CD4-positive, alpha-beta T cell treated with Interferon gamma for 1 hour (primary cell): ENCODE measurements at places on chromosomes 2 and 18.
A peak's percentile ranks its signal among the peaks of the same experiment; 100 is the strongest.

DNA sequence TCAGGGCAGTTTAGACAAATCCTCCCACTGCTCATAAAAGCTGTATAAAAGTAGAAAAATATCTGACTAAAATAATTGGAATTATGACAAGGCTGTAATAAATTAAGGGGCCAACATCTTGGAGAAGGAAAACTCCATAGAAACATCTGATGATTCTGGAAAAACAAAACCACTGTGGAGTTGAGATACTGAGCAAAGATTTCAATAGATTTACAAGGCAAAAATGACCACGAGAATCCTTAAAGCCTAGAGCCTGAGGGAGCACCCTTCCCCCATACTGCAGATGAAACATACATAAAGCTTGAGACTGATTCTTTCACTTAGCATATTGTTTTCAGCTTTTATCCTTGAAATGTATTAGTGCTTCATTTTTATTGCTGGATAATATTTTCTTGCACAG lies 286.4 kb upstream of the MMADHC start:
- no peak for DNase-seq

DNA sequence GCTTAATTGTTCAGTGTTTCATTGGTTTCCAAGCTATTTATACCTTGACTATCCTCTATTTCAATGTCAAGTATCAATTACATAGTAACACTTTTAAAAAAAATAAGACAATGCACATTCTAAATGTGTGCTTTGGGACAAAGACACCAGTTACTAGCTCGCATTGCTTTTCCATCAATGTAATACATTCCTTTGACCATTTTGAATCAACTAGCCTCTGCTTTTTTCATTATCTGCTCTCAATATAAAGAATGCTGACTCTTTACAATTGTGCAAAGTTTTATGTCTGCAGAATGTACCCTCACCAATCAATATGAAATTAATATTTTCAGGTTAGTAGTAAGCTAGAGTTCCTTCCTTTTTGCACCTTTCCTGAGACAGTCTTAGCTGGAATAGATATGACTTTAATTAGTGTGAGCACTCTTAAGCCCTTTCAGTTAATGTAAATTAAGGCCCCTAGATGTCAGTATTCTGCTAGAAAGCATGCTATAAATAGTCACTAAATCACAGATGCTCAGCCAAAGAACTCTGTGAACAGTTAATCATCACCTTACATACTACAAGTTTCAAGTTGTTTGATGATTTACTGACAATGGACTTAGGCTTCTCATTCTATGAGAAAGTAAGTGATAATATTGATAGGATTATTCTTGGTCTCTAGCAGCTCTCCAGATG lies 413.6 kb downstream of the PTH2R start:
- no peak for DNase-seq

GRCh38 chr2:99812426-99812825 lies 322.6 kb upstream of the REV1 start:
- no peak for DNase-seq

DNA sequence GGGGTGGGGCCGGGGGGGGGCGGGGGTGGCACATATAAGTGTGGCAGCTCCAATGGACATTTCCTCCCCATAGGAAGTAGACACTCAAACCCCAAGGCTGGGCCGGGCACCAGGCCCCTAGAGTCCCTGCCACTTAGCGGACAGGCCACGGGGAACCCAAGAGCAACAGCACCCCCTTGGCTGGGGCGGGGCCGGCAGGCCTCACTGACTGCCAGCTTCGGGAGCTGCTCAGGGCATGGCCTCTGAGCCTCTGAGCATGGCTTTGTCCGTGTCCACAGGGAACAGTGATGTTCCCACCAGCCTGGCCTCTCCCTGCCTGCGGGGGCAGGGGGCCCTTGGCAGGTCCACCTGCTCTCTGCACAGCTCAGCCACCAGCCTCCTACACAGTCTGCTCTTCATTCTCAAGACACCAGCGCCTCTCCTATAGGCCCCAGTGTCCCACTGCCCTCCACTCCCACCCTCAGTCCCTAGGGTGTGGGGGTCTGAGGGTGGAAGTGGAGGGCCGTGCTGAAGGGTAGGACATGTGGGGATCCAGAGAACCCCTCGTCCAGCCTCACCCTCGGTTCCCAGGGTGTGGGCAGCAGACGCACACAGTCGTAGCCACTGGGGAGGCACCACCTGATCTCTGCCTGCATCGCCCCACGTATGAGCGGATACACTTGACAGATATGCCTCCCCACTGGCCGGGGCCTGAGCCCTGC lies 106.7 kb downstream of the FAM210A start:
- no peak for DNase-seq

- no peak for DNase-seq
Measured at GRCh38 chr2:109396202-109397180, 217.3 kb downstream of the SEPTIN10 start.

DNA sequence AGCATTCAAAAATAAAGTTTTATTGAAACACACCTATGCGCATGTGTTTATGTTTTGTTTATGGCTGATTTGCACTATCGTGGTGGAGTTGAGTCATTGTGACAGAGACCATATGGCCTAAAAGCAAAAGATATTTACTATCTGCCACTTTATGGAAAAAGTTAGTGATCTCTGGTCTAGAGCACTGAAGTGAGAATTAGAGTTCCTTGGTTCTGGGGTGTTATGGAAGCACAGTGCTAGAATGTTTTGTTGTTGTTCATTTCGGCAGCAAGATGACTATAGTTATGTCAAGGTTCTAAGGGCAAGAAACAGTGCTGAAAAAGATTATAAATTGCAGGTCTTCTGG lies 416.5 kb downstream of the SLC4A3 start:
- no peak for DNase-seq

GRCh38 chr2:37394796-37395555 lies 50.5 kb downstream of the QPCT start:
- DNase-seq: no peak

DNA sequence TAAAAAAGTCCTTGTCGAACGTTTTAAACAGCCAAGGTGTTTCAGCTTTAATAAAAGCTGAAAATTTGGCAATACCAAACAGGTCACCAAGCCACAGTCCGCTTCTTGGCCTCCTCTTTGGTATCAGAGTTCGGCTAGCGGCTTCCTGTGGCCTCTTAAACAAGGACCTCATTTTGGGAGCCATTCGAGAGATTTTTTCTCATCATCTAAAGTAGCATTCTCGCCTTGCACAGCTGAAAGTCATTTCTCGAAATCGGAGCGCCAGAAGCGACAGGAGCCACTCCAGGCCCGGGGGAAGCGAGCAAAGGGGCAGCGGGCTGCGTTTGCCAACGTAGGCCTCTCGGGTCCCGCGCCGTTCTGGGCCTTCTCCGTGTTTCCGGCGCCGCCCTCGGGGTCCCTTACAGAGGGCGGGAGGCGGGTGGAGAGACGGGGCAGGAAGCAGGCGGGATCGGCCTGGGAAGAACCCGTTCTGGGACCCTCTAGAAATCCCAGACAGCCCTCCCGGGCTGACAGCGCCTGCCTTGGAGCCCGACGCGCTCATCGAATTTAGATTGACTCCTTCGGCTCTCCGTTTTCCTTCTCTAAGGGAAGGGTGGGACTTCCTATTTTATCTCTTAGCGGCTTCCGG lies 522 bp upstream of the ZNF407 start:
- DNase-seq: peak; percentile 60

GRCh38 chr2:216346781-216347180 lies 25.5 kb downstream of the MARCHF4 start:
- DNase-seq: no peak

DNA sequence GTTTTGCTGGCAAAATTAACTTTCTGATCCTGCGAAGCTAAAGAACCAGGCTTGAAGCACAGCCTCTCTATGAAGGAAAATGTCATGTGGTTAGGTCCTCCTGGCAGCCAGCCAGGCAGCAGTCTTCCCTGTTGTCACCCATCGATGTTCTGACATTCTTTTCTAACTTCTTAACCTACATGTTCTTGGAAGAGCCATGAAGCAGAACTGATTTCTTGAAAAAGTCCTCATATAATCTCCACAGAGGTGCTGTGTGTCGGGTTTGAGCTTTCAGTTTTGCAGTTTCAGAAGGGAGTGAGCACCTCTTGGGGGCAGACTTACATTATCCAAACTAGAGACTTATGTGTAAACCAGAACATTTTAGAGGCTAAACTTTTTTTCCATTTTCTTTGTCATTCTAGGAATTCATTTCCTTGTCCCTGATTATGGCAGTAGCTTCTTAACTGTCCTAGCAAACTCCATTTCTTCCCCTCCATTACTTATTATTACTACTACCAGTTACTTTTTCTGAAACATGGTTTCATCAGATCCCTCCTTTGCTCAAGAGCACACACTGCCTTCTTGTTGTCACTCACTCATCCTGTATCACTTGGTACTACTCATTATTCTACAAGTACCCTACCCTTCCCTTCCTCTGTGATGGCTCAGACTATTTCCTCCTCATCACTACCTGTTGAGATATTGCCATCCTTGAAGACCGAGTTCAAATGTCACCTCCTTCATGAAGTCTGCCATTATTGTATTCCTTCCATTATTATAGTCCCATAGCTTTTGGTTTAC lies 31.1 kb downstream of the DOK1 start:
- DNase-seq: no peak

DNA sequence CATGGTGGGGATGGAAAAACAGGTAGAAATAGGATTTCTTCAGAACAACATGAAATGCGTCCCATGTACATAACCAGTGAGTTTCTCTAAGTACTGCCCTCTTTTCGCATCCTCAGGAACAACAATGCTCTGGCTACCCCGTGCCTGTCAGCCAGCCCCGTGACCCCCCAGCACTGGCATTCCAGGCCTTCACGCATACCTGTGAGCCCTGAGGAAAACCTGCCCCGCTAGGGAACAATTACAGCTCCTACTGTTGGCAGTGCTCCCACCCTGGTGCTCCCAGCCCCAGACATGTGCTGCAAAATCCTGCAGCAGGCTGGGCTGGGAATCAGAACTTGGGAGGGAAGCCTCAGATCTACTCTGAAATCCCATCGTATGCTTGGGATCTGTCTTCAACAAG lies 9.1 kb downstream of the SMAD7 start:
- DNase-seq: no peak

- no peak for DNase-seq
Measured at GRCh38 chr2:77725045-77725444, 202.9 kb upstream of the LRRTM4 start.

DNA sequence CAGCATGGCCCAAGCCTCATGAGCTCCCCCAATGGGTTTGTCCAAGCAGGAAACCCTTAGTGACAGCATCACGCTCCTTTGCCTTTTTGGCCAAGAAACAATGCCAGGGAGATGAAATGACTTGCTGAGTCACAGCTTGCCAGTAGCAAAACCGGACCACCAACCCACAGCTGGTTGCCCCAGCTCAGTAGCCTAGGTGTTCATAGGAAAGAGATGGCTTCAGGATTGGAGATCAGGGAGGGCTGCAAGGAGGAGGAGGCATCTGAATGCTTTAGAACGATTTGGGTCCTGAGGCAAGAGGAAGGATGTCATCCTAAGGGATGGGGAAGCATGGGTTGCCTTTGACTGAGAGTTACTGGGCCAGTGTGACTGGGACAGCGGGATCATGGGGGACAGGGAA lies 116.7 kb downstream of the CELF4 start:
- DNase-seq: no peak

DNA sequence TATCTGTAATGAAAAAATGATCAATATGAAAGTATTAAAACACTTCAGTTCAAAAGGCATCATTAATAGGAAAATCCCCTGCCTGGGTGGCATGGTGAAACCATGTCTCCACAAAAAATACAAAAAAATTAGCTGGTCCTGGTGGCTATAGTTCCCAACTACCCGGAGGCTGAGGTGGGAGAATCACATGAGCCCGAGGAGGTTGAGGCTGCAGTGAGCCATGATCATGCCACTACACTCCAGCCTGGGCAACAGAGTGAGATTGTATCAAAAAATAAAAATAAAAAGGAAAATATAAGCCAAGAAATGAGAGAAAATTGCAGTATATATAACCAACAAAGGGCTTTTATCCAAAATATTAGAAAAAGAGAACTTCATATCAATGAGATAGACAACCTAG lies 71.6 kb upstream of the MYCN start:
- no peak for DNase-seq

DNA sequence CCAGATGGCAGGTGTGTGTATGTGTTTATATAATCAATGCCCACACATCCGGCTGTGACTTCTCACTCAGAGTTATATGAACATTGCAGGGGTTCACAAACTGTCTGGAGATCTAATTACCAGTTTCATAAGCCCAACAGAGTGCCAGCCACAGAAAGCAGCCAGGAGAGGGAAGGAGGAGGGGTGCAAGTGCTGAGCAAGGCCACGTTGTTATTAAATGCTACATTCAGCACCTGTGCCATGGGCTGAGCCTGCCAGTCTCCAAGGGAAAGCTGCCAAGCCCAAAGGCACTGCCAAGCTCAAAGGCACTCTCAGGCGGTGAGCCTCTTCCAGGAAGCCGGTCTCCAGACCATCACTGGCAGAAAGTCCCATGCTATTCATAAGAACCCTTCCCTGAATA lies 17.4 kb downstream of the XDH start:
- DNase-seq: no peak

- DNase-seq: no peak
Measured at GRCh38 chr2:220855296-220855695, 716.8 kb downstream of the EPHA4 start.

- no peak for DNase-seq
Measured at GRCh38 chr2:205937211-205937610, 148.8 kb downstream of the INO80D start.

DNA sequence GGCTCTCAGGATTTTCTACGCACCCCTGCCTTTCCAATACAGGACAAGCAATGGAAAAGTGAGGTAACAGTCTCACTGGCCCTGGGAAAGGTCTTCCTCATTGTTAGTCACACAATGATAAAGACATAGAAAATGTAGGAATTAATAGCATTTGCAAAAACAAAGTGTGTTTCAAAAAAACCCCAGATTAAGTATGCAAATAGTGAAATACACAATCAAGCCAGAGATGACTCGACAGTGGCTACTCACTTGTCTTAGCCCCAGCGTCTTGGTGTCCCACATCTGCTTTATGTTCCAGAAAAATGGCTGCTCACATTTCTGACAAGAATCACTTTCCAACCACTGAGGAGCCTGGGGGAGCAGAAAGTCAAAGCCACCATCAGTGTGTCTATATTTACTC lies 47.0 kb upstream of the AP1S3 start:
- no peak for DNase-seq

GRCh38 chr2:112092286-112093041 lies 37.4 kb downstream of the TMEM87B start:
- no peak for DNase-seq

DNA sequence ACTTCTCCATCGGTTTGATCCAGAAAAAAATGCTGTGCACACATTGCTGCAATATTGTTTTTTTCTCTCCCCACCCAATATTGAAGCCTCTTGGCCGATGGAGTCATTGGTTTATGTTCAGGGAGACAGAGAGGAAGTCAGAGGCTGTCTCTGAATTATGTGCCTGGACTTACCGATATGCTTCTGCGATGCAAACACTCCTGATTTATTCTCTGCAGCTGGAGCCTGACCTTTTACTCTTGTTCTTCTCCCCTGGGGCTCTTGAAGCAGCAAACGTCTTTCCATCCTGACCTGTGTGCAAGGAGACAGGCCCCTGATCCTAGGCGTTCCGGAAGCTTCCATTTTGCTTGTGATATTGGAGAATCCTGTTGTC lies 99.6 kb downstream of the PTGR3 start:
- no peak for DNase-seq

DNA sequence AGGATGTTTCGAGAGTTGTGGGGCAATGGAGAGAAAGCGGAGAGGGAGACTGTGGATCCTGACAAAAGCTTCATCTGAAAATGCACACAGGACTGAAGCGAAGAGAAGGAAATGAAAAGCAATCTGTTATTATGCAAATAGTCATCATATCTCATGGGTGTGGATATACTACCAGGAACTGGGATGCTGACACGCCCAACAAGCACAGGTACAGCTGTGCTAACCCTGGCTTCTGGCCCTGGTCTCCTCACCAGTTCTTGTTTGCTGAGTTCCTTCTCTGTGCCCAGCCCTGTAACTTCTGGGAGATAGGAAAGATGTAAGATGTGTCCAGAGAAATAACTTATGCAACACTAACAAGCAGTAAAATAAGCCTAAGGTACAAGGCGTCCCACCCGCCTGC lies 358.8 kb downstream of the CMPK2 start:
- no peak for DNase-seq
